ENCODE measurements at places on chromosomes 1 and 21.

DNA sequence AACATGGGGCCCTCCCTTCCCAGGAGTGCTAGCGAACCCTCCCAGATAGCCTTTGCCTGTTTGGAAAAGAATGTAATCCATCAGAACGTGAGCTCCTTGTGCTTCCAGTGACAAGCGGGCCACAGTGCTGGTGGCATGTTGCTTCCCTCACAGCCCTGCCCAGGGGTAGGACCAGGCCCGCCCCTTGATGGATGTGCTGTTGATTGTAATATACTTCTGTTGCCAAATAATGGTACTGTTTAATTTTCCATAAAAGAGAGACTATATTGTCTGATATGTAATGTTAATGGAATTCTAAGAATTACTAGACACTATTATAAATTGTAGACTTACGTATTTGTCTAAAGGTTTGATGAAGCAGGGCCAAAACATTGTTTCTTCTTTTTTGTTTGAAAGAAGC is 16.4 kb downstream of the ATP5PO start:
- no peak for DNase-seq

DNA sequence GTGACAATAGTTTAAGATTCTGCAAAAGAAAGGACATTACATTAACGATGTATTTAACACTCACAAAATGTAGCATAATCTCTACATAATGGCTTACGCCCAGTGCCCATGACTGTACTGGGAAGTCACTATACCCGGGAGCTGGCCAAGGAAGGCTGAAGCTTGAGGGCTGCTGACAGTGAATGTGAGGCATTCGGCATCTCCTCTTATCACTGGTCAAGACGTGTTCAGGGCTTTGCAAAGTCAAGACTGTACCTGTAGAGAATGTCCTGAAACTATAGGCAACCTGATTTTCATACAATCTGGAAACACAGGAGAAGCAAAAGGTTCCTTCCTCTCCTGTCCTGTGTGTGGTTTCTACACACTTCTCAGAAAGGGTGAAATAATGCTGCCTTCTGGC is 12.7 kb upstream of the IFNGR2 start:
- no peak for DNase-seq

DNA sequence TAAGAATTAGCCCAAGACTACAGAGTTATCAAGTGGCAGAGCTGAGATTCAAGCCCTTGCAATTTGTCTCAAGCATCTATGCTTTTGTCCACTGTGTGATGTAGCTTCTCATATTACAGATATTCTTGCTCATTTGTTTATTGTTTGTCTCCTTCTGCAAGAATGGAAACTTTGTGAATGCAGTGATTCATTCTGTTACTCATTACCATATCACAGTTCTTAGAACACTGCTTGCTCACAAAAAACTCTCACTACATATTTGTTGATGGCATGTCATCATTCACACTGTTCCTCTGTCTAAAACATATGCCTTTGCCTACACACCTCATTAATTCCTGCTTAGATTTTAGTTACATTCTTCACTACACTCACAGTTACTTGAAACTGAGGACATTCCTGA is 1198.9 kb downstream of the PLA2G4A start:
- peak; percentile 15 for DNase-seq

GRCh38 chr1:197463142-197463541 is 195.1 kb downstream of the CRB1 start:
- no peak for DNase-seq

DNA sequence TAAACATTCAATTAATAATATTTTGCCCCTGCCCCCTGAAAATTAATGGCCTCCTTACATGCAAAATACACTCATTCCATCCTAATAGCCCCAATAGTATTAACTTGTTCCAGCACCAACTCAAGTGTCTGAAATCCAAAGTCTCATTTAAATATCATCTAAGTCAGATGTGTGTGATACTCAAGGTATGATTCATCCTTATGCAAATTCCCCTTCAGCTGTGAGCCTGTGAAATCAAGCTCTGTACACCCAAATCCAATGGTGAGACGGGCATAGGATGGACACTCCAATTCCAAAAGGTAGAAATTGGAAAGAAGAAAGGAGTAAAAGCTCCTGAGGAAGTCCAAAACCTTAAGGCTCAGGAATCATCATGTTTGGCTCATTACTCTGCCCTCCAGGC is 83.5 kb downstream of the HHAT start:
- DNase-seq = no peak

GRCh38 chr1:27522432-27523336 is 32.7 kb upstream of the WASF2 start:
- DNase-seq = no peak

DNA sequence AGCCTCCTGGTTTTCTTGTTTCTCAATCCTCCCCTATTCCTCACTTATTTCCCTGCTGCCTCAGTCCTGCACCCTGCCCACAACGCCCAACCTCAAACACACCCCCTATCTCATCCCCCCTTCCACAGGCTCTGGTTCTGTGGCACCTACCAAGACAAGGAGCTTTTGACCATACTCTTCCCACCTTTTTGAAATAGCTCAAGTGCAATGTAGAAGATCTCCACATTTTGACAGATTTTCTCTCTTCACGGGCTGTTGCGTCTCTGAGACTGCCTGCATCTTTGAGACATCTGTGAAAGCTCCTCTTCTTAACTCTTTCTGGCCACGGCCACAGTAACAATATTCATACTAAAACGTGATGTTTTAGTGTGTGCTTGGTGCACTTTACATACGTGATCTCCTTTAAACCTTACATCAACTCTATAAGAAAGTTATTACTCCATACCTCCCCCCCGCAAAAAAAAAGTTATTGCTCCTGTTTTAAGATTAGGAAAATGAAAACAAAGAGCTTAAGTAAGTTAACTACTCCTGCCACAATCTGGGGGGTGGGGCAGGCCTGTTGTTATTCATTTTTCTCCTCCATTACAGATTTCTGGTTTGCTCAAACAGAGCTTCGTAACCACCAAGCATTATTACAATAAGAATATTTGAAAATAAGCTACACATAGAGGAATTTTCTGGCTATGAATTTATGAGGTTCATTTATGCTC is 1.8 kb upstream of the SERBP1 start:
- no peak for DNase-seq

DNA sequence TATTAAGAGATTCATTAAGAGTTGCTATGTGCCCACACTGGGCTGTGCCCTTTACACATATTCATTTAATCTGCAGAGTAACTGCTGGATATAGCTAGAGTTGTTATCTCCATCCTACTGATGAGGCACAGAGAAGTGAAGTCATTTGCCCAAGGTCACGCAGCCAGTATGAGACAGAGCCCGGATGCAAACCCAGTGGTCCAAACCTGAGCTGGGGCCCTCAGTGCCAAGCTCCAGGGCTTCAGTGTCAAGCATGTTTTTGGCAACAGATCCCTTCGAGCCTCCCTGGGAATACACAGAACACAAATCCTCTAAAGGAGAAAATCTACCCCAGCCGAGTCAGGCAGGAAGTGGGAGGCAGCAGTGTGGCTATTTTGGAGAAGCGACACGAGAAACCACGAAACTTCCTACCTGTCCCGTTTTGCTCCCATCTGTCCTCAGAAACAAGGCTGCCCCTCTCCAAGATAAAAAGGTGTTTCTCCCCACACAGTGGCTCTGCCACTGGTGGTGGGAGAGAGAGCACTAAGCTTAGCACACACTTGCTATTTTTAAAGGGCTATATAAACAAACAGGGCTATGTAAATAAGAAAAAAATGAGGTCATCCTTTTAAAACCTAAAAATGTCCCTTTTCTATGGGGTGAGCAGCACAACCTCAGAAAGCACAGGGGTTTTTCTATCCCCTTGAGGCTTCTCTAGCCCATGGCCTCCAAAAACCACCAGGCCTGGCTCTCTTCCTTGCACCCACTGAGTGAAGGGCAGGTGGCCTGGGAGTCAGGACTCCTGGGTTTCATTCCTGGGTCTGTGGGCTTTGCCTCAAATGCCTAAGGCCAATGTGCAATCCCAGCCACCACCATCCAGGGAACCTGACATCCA is 138.6 kb upstream of the EDN2 start:
- no peak for DNase-seq

DNA sequence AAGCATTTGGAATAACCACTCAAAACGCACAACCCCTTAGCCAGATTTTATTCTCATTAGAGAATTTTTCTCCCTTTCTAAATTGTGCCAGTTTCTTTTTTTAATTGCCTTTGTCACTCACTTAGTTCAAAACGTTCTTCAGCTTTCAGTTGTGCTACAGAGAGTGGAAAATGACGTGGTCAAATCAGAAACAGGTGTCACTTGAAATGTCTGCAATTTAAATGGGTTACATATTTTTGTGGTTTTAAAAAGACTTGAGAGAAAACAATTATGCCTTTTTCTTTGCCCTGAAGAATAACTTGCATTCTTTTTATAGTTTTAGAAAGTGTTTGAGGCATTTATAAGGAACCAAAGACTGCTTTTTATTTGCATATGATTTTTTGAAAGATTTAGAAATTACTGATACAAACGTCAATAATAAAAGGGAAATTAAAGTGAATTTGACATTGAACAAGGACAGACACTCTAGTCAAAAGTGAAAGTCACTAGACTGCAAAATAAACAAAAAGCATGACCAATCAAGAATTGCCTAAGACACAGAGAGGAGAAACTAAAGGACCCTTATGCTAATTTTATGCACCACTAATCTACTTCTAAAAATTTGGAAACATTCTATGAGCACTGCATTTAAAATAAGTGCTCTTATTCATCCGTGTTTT is 191.0 kb downstream of the TPR start:
- no peak for DNase-seq
